ENCODE measurements at places on chromosomes 5 and 9. TPM values are rescaled to one million over a fixed set of nuclear protein-coding genes. Genes with fewer than 3 reads are reported as not detected.
A peak's percentile ranks its signal among the peaks of the same experiment; 100 is the strongest.

PCDHGC4 gene
- 1.5 TPM for total RNA-seq

FOXD1 gene
- not detected for total RNA-seq

NEUROG1 gene
- total RNA-seq, result not detected

SLC22A5 gene
- total RNA-seq, result 17.6 TPM

PCDHA1 gene
- not detected for total RNA-seq

SLC23A1 gene
- total RNA-seq, result not detected

PCDHB15 gene
- 3.2 TPM for total RNA-seq

CCDC192 gene
- not detected for total RNA-seq

NAIP gene
- 6.9 TPM for total RNA-seq

HINT1 gene
- total RNA-seq, result 164 TPM

GM2A gene
- total RNA-seq, result 36.4 TPM

STPG3 gene
- not detected for total RNA-seq

TXNDC15 gene
- 65.6 TPM for total RNA-seq

DNA sequence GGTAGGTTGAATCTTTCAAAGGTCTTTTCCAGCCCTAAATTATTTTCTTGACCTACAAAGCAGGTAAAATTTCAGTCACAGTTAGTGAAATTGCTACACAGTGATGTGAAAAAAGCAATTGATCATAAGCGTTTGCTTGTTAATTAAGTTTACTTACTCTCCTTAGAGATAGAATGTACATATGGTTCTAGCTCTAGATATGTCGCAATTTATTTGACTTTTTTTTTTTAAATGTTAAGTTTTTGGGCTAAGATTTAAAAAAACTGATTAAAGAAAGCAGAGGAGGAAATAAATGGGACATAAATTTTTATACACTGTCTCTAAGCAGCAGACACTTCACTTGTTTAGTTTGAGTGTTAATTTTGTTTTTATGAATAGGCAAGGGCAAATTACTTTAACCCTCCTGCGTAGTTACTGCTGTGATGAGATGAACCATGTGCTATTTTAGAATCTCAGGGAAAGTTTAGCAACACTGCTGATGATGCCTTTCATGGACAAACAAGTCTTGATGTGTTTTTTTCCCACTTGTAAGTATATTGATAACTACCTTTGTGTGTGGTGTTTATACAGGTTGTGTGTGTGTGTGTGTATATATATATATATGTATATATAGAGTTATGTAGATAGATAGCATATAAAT, 38.3 kb upstream of the FAM120AOS start:
- no peak for DNase-seq

GRCh38 chr5:109923205-109923604, 233.5 kb downstream of the MAN2A1 start:
- no peak for DNase-seq

GRCh38 chr5:4881366-4882002, 258.6 kb upstream of the ADAMTS16 start:
- no peak for DNase-seq

- DNase-seq, result no peak
Observed at GRCh38 chr5:32679218-32679617, 31.9 kb upstream of the NPR3 start.

DNA sequence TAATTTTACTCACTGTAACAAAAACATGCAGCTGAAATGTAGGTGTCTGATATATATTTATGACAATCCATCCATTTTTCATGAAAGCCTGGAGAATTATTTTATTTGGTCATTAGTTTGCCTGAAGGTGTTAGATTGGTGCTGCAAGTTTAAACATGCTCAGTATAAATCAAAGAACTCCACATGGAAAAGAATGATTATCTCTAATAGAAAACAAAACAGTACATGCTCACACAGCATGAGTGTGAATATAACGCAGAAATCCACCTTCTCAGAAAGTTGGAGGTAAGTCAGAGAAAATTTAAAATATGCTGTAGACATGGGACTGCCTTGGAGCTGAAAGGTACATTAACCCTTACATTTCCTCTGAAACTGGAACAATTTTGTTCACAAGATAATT, 165.5 kb upstream of the RGS7BP start:
- no peak for DNase-seq

GRCh38 chr5:38113456-38113855, 144.9 kb upstream of the EGFLAM start:
- no peak for DNase-seq

DNA sequence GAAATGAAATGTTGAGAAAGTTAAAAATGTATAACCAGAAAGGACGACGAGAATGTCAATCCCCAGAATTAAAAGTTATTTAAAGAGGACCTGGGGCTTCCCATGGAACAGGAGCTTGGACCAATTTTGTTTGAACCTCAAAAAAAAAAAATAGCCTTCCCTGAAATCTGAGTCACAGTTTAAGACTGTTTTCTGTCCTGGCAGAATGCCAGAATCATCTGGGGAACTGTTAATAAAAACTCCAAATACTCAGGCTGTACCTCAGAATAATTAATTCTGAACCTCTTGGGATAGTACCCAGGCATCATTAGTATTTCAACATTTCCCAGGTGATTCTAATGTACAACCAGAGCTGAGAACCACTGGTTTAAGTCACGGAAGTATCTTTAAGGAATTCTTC, 102.2 kb upstream of the SLCO6A1 start:
- no peak for DNase-seq

DNA sequence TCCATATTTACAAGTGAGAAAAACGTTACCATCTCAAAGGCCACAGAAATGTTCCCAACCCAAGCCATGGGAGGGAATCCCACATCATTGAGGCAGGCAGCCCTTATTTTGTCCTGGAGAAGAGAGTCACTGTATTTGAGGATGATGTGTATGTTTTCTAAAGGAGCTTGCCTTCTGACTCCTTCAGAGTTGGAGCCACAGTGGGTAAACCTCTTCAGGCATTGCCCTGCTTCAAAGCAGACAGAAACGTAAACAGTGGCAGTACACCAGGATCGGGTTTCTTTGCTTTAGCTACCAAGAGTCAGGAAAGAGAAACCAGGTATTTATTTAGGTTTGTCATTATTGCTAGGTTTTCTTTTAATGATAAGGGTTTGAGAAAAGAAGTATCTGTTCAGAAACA, 45.7 kb downstream of the MUSK start:
- no peak for DNase-seq

- peak; percentile 44 for DNase-seq
Observed at GRCh38 chr9:93963969-93964368, 8.8 kb upstream of the BARX1 start.

DNA sequence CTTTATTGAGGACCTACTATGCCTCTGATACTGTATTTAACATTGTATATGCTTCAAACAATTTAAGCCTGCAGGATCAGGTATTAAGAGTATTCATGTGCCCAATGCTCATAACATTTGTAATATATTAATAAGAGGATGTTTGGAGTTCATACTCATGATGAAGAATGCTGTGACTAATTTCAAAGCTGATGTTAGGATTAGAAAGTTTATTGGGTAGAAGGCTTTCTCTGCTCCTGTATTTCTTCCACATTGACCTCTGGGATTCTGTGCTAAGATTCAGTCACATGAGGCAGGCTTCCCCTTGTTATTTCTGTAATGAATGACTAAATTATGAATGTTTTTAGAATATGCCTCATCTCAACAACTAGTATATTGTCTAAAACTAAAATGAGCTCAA, 456.4 kb downstream of the NFIB start:
- no peak for DNase-seq

- no peak for DNase-seq
Observed at GRCh38 chr5:149940941-149941644, 3.5 kb downstream of the PDE6A start.

DNA sequence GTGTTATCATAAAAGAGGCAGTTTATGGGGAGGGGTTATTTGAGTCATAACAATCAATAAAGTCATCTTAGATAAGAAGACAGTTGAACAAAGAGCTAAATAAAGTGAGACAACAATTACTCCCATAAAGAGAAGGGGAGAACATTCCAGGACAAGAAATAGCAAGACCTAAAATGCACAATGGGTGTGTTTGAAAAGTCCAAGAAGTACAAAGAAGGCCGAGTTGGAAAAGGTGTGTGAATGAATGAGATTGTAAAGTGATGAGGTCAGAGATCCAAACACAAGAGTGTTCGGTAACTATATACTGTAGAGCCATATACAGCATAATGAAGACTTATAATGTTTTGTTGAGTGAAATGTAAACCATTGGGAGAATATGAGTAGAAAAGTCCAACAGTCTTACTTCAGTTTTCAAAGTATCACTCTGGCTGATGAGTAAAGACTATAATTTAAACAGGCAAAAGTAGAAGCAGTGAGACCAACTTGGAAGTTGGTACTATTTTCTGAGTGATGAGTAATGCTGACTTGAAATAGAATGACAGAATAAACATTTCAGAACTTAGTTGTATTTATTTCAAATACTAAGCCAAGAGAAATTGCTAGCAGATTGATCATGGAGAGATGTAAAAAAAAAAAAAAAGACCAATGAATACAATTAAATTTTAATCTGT, 868.7 kb upstream of the CDH9 start:
- no peak for DNase-seq

- DNase-seq, result no peak
Observed at GRCh38 chr5:102764381-102765004, 9.4 kb downstream of the PAM start.

- DNase-seq, result no peak
Observed at GRCh38 chr5:96692441-96692840, 30.3 kb downstream of the CAST start.

DNA sequence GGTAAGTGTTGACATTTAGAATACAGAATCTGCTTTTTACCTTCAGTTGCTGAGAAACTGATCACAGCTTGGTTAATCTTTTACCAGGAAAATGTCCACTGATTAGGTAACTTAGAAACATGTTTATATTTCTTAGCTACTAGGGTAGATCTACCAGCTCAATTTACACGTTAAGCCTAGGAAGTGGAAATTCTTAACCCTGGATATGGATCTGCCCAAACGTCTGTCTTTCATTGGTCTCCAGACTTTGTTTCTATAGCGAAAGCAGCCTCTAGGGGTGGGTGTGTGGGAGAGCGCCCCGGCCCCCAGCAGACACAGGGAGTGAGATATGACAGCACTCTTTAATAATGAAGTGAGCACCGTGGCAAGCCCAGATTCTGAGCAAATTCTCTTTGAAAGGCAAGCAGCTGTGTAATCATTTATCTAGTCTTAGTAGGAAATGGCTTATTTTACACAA, 141.6 kb upstream of the ZNF608 start:
- no peak for DNase-seq

- no peak for DNase-seq
Observed at GRCh38 chr5:158641016-158641415, 458.7 kb downstream of the EBF1 start.

- no peak for DNase-seq
Observed at GRCh38 chr9:96854651-96855273, 448 bp upstream of the ZNF782 start.

- no peak for DNase-seq
Observed at GRCh38 chr9:121279776-121280388, 11.9 kb downstream of the GSN start.

GRCh38 chr9:126538550-126538949, 75.2 kb upstream of the LMX1B start:
- DNase-seq, result no peak

DNA sequence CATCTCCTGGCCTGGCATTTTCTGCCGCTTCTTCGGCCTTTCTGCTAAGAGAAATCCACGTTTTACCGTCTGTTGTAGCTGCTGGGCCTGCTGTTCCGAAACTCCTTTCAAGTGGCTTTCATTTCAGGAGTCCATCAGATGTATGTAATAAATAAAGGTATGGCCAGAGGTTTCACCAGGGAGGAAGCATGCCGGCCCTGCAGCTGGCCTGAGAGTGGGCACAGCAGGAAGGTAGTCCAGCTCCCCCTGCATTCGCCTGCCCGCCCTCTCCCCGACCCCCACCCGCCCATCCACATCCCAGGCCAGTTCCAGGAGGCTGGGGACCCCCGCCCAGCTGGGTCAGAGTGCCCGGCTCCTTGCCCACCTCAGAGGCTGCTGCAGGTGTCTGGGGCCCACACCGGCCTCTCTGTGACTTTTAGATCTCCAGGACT, 46.4 kb upstream of the EXOC3 start:
- DNase-seq, result peak; percentile 52

GRCh38 chr5:37197340-37198050, 51.7 kb downstream of the CPLANE1 start:
- DNase-seq, result no peak

- DNase-seq, result no peak
Observed at GRCh38 chr9:125696106-125696647, 10.8 kb downstream of the MAPKAP1 start.

- DNase-seq, result no peak
Observed at GRCh38 chr9:134992755-134993124, 75.0 kb upstream of the FCN1 start.

DNA sequence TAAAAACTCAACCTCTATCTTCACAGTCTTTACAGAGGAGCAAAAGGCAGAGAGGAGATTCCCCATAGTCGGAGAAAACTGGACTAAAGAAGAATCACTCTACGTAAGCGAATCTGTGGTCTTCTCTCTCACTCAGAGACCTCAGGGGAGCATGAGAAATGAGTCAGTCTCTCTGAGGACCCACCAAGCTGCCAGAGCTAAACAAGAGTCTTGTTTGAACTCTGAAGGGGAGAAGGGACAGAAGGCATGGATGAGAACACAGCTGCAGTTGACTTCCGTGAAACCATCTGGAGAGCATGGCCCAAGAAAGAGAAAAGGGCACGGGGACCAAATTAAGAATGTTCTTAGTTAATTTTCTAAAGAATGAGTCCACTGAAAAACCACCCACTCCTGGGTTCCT, 12.8 kb upstream of the MAN2A1 start:
- no peak for DNase-seq

GRCh38 chr9:33102551-33103210, 26.2 kb upstream of the SMU1 start:
- no peak for DNase-seq

GRCh38 chr5:74394528-74394915, 246.0 kb downstream of the ENC1 start:
- DNase-seq, result no peak

DNA sequence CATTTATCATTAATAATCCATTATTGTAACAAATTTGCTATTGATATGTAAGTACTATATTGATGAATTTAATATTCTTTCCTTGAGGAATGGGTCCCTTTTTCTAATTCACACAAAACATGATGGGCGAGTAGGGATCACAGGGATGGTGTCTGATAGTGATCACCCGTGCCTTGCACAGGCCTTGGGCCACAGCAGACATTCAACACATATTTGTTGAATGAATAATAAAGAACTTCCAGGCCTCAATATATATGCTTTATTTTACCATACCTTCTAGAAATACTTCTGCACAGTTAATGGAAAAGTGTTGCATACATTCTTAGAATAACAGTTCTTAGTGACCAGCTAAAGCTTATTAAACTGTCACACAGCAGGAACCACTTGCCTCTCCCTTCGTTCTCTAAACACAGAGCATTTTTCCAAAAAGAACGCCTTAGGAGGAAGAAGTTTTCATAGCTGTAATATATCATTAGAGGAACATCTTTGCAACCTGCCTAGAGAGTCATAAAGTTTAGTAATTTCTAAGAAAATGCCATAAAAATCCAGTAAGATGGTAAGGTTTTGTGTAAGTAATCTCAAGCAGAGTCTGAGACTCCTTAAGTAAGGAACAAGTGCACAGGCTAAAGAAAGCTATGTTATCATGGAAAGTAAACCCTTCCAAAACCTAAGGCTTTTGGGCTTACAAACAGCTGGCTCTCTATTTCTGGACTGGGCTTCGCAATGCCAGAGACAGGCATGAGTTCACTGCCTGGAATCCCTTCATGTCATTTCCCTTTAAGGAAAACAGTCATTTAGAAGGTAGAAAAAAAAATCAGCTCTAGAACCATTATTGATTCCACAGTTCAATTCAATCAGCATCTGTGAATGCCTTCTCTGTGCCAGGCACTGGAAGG, 17.7 kb downstream of the TTLL11 start:
- DNase-seq, result peak; percentile 23
